ENCODE measurements at places on chromosomes 3 and 15.

DNA sequence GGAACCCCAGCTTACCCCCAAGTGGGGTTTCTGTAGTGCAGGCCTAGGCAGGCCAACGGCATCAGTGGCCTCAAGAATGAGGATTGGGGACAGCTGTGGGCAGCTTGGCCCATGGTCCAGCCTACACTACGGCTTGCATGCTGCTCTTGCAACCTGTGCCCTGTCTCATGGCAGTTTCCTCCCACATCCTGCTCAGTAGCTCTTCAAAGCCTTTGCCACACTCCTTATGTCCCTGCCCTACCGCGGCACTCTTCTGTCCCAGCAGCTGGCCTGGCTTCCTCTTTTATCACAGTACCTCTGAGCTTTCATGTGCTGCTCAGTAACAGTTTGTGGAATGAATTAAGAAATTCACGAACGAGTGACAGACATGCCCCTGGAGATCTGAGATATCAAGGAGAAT, 431.0 kb downstream of the EPHB1 start:
- no peak for DNase-seq

DNA sequence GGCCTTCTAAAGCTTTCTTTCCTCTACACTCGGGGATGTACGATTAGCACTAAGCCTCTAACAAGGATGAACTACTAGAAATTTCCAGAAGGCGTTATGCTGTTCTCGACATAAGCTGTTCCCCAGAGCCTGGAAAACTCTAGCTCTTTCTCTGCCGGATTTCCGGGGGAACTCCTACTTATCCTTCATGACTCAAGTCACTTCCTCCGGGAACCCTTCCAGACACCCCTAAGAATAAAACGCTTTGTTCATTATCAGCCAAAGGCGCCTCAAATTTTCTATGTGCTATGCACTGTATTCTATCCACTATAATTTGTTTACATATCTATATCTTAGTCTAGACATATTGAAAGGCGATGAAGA, 455 bp upstream of the SNAP23 start:
- DNase-seq = peak; percentile 76

GRCh38 chr3:169323578-169324451, 339.7 kb downstream of the MECOM start:
- no peak for DNase-seq

DNA sequence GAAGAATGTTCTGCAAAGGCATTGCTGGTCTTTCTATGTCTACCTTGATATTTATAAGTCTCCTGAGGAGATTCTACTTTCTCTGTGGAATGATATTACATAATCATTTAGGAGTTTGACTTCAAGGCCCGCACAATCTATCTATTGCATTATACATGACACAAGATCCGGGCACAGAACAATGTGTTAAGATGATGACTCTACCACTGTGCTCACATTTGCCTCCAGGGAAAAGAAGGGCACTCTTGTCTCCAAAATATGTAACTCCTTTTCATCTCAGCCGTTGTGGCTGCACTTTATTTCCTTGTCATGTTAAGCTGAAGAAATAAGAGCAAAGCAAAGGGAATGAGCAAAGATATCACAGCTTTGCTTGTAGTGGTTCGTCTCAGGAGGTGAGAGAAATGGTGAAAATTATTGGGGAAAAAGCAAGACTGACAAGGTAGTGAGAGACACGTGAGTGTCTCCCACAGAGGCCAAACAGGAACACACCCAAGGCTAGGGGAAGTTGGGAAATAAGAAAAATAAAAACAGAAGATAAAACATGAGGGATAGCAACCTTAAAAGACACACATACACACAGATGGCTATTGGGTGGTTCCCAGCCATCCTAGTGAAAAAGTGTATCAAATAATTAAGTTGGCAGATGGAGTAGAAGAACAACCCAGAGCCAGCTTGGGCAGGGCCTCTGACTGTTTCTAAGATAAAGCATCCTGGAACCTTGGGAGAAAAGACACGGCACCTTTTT, 184.3 kb downstream of the P3H2 start:
- DNase-seq = no peak

DNA sequence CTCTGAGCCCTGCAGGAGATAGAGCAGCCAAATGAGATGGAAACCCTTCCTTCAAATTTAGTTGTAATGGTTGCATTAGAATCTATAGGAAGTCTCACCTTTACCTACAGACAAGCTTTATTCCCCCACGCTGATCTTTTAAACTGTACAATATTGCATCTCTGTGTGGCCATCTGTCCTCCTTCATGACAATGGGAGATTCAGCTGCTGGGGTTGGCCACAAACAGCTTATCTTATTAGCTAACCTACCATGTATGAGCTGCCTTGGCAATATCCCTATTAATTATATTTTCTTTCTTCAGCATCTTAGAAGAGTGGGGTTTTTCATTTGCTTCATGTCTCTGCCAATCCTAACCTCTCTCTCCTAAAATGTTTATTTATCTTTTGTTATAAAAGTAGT, 238.7 kb upstream of the NR2E3 start:
- DNase-seq = no peak

DNA sequence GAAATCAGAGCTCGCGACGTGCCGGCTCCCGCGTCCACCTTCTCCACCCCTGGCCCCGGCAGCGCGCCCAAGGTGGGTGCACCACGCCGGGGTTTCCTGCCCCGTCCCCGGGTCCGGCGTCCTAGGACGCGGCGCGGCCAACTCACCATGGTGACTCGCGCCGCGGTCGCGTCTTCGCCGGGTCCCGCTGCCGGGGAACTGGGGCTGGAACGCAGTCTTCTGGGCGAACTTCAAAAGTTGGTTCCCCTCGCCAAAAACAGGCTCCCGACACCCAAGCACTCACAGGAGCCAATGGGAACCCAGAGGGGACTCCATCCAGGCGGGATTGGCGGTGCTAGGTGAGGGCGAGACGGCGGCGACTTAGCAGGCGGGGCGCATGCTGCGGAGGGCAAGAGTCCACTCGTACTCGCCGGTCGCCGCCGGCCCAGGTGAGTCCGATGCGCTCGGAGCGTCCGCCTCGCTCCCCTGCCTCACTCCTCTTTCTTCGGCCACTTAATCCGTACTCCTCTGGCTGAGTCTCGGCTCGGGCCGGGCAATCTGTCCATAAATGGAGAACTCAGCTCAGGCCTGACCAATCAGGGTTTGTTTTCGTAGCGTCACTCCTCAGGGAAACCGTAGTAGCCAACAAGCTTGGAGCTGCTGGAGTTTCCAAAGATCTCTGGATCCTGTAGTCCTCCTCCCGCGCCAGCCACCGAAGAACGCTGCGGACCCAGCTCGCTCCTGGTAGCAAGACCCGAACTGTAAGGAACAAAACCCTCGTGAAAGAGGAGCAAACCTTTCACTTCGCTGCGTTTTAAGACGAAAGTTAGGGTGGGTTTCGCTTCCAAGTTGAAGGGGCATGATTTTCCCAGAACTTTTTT, at the start of gene MYO1E:
MYO1E (minus strand) TSS at position 520 of the 860 bp plus-strand sequence; CDS start at position 149, 371 bp downstream.
- DNase-seq = peak; percentile 98

DNA sequence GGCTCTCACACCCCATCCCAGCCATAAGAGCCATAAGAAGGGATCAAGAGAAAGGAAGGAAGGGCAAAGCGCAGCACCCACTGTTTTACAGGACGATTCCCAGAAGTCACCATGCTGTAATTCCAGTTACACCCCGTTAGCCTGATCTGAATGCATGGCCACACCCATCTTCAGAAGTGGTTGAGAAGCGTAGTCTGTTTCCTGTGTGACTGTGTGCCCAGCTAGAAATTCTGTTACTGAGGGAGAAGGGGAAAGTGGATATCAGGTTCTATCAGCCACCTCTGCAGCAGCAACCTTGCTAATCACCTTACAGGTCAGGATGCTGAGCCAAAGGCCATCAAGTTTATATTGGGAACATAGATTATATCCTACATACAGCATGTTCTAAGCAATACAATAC, 260.0 kb downstream of the ABHD5 start:
- no peak for DNase-seq

DNA sequence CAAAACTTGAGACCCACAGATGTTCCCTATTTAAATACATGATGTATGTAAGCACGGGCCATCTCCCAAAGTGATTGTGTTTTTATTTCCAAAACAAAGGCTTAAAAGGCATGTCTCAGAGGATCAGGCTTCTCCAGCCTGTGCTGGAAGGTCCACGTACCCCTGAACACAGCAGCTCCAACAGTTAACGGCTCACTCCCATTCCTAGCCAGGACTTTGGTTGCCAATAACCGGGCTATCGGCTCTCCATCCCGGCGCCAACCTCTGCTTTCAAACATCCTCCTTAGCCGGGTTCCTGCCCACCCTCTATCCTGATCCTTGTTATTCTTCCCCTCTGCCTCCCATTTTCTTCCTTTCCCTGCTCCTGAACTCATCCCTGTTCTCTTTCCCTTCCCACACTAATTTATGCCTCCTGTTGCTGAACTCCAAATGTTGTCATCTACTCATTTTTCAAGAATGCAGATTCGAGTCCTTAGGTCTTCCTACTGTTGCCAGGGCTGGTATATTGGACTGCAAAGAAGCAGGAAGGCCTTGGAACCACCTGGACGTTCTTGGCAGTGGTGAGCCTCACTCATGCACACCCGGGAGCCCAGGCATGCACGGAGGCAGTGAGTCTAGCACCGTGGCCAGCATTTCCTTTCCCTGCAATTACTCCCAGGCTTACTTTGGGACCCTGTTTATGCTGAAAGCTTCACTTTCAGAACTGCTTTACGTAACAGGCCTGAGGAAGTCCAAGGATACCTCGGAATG, 128.4 kb upstream of the RAD18 start:
- DNase-seq = no peak

GRCh38 chr3:63624941-63625560, 27.4 kb upstream of the SNTN start:
- DNase-seq = peak; percentile 87

- DNase-seq = peak; percentile 80
Observed at GRCh38 chr15:29859973-29860715, 37.9 kb upstream of the TJP1 start.

GRCh38 chr3:186493525-186494255, 50.5 kb downstream of the CRYGS start:
- DNase-seq = no peak

GRCh38 chr3:77319711-77320110, 279.8 kb downstream of the ROBO2 start:
- DNase-seq = no peak

DNA sequence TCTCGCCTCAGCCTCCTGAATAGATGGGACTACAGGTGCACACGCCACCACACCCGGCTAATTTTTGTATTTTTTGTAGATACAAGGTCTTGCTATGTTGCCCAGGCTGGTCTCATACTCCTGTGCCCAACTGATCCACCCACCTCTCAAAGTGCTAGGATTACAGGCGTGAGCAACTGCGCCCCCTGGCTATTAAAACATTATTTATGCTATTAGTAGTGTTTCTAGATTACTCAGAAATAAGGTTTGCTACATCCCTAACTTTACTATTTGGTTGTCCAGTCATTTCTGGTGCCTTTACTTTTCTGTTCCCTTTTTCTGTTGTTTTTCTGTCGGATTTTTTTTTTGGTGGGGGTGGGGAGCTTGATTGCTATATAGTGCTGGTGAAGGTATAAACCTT, 393.6 kb upstream of the TPM1 start:
- peak; percentile 33 for DNase-seq

DNA sequence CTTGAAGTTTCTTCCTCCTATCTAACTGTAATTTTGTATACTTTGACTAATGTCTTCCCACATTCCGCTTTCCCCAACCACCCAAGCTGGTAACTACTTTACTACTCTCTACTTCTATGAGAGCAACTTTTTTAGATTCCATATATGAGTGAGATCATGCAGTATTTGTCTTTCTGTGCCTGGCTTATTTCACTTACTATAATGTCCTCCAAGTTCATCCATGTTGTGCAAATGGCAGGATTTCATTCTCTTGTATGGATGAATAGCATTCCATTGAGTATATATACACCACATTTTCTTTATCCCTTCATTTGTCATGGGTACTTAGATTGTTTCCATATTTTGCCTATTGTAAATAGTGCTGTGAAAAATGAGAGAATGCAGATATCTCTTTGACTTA, 78.5 kb upstream of the CCNL1 start:
- DNase-seq = peak; percentile 8

DNA sequence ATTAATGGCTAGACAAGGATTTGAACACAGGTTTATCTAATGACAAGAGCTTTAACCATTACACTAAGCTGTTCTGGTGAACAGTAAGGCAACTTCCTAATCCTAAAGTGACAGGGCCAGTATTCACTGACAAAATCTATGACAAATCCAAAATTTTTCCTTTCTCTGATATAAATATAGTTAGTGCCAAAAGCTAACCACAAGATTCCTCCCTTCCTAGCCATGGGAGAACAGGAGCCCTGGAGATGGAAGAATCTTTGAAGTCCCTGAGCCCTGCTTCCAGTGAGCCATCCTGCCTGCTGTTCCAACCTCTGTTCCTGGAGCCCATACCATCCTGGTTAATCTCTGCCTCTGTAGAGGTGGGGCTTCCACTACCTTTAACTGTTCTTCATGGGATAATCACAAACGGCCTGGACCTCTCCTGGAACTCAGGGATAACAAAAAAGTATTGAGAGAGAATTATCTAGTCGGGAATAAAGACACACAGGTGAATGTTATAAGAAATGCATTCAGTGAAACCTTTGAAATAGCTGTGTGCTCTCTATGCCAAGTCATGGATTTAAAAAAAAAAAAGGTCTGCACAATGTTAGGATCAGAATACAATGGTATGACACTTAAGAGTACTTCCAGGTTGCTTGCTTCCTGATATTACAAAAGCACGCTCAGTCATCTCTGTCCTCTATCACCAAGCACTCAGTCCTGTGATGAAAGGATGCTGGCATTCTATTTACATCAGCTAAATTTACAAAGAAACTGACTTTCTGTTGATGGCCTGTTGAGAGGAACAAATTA, 235.8 kb downstream of the SUCLG2 start:
- DNase-seq = peak; percentile 20

- no peak for DNase-seq
Observed at GRCh38 chr3:156888176-156888575, 62.0 kb downstream of the LEKR1 start.

GRCh38 chr3:120113128-120114116, 19.2 kb upstream of the GSK3B start:
- DNase-seq = peak; percentile 88

DNA sequence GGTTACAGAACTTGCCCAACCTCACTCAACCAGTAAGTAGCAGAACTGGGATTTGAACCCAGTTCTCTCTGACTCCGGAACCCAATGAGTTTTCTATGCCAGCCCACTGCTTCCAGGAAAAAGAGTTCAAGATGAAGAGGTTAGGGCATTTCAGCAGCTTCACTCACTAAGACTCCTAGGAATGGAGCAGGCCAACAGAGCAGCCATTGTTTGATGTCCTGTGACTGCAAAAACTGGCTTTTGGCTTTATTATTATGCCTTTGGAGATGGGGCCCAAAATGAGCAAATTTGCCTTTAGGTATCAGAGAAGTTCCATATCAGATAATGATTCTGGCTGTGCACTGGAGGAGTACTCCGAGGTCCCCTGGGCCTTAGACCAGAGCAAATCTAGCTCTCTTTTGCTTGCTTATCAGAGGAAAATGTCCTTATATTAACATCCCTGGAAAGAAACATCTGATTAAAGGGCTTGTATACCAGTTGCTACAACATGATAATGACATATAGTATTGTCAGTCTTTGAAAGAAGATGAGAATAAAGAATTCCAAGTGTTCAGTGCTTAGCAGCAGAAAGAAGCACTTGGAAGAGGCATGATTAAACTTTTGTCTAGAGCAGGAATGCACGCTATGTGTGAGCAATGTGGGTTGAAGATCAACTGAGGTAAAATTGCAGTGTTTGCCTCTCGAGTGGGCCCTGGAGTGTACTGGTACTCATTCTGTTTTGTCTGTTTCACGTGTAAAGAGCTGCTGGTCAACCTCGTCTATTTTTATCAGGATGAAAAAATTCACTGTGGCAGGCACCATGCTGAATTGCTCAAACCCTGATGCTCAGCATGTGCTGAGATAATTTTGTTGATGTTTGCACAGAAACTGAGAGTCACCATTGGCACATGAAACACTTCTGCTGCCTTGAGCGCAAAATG, 21.8 kb upstream of the KLHL24 start:
- DNase-seq = no peak

GRCh38 chr3:53821631-53822121, 24.5 kb downstream of the CHDH start:
- no peak for DNase-seq

Measured in EL (cell line).